ENCODE measurements at places on chromosomes 4 and X.

DNA sequence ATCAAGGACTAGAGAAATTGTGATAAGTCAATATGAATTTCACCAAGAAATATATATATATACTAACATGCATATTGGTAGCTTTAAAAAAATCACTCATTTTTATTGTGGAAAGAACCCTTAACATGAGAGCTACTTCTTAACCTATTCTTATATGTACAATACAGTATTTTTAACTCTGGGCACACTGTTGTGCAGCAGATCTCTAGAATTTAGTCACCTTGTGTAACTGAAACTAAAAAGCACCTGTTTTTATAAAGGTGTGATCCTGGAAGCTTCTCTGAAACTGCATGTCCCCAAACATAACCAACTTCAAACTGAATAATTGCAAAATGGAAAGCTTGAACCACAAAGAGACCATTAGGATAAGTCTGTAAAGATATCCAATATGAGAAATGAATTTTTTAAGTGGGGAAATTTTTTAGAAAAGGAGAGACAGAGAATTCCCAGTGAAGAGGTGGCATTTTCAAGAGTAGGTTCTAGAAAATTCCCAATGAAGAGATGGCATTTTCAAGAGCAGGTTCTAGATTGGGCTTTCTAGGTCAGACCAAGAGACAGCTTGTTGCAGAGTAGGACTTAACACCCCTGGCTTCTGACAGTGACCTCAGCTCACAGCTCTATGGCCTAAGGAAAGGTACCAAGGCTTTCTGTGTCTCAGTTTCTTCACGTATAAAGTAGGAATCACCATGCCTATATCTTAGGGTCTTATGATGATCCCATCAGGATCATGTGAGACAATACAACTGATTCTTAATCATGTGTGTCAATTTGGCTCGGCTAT lies 22.0 kb upstream of the PPARGC1A start:
- no peak for DNase-seq

GRCh38 chrX:150558424-150558823 lies 10.0 kb upstream of the MTM1 start:
- DNase-seq, result no peak

DNA sequence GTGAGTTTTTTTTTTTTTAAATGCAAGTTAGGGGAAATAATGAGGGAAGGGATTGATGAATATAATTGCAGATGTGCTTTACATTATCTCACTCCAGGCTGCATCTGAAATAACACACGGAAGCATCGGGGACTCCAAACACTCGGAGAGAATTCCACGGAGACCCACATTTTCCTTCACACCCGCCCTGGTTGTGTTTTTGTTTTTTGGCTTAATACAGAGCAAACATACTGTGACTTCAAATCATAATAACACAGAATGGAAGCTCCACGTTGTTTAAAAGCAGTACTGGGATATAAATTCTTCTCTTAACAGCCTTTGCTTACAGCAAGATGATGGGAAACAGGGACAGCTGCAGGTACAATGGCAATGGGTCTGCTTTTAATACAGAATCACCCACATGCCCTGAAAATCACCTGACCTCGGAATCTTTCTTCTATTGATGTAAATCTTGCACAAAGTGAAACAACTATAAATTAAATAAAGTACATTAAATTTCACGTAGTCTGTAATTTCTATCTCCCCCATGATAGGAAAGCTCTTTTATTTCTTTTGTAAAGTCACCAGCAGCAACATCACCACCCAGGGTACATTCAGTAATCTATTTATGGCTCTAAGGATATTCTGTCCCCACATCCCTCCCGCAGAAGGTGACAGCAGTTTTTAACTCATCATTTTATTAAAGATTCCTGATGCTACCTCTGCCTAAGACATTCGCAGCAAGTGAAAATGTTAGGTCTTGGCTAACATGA lies 119.3 kb downstream of the ZNF827 start:
- no peak for DNase-seq

DNA sequence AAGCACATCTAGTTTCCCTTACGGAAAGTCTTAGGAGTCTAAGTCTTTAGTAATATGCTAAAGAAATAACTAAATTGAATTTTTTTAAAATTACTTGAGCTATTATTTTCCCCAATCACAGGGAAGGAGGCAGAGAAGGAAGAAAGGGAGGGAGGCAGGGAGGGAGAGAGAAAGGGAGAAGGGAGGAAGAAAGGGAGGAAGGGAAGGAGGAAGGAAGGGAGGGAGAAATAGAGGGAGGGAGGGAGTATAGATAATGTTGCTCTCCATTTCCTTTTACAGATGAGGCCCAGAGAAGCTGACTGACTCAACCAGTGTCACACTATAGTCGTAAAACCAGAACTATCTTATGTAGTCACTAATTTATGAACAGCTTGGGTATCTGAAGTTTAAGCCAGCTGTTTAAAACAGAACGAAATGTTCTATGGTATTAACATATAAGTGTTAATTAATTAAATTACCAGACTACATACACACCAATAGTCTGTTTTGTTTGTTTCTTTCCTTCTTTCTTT lies 14.6 kb downstream of the SH3RF1 start:
- no peak for DNase-seq

DNA sequence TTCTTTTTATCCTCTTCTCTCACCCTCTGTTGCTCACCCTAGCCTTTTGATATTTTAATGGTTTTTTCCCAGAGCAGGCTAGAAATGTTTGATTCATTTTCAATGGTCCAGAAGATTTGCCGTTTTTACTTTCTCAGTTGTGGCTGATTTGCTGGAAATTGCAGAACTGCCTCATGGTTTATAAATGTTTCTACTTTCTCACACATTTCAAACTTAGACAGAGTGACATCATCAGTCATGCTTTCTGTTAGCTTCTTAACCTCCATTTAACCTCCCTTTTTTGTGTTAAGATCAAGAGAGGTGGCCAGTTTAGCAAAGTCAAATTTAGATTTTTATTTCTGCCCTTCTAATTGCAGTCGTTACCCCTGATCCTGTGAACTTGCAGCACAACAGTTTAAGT lies 8.7 kb downstream of the RXFP1 start:
- no peak for DNase-seq
